ENCODE measurements at places on chromosomes 5 and 9. TPM values are rescaled to one million over a fixed set of nuclear protein-coding genes. Genes with fewer than 3 reads are reported as not detected.

DNA sequence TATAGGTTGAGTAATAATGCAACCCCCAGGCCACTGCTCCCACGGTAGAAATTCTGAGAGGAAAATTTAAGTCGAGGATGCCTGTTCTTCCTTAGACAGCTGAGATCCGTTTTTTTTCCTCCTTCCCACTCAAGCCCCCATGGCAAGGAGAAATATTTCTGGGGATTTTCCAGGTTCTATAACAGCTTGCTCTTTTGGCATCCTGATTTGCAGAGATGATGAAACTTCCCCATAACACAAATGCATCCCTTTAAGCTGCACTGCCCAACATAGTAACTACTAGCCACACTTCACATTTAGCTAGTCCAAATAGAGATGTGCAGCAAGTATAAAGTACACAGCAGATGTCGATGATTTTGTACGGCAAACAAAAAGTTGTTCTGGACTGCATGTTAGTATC, 32.5 kb upstream of the GNA14 start:
- no peak for DNase-seq

DNA sequence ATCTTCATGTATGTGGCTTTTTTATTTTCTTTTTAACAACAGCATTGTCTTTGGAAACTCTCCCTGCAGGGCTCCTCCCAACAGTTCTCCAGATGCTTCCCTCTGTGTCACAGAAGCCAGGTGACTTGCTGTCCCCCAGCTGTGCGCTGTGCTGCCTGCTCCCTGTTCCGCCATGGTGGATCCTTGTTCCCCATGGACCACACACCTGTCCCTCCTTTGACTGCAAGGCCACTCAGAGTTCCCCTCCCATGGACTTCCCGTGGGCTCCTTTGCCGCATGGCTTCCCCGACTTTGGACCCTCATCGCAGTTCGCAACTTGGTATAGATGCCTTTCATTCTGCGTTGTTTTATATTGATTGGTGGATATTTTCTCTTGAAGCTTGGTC, 18.6 kb downstream of the ANKRD33B start:
- no peak for DNase-seq

- no peak for DNase-seq
Measured at GRCh38 chr5:68456756-68457217, 241.2 kb downstream of the PIK3R1 start.

DNA sequence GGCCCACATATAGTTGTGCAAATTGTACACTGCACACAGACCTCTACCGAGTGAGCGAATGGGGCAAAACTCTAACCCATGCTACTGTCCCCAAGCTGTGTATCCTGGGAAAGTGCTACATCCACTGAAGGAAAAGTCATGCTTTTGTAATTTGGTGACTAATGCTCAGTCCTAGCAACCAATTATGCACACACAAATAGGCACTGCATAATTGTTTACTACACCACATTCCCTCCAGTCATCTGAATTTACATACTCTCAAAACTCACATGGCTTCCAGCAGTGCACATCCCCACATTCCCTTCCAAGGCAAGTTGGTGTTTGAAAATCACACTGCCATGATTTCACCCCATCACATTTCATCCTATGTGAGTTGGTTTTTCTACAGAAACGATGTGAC, 125.9 kb upstream of the OSMR start:
- no peak for DNase-seq

DNA sequence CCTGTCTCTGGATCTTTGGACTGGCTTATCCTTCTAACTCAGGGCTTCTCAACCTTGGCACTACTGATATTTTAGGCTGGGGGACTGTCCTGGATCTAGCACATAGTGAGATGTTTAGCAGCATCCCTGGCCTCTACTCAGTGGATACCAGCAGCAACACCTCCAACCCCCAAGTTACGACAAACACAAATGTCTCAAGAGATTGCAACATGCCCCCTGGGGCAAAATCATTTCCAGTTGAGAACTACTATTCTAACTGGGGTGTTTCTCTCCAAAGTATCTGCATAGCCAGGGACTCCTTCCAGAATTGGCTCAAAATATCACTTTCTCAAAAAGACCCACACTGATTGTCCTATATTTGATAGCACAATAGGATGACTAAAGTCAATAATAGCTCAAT, 7.2 kb upstream of the TLR4 start:
- no peak for DNase-seq

GRCh38 chr5:35117967-35118366, 70.2 kb upstream of the AGXT2 start:
- no peak for DNase-seq

- DNase-seq = peak; percentile 85
Measured at GRCh38 chr9:34646211-34647083, at the start of gene GALT. Gene GALT, plus strand, starts transcription at chr9:34646675. Its CDS starts 30 bp downstream, at chr9:34646705.

DNA sequence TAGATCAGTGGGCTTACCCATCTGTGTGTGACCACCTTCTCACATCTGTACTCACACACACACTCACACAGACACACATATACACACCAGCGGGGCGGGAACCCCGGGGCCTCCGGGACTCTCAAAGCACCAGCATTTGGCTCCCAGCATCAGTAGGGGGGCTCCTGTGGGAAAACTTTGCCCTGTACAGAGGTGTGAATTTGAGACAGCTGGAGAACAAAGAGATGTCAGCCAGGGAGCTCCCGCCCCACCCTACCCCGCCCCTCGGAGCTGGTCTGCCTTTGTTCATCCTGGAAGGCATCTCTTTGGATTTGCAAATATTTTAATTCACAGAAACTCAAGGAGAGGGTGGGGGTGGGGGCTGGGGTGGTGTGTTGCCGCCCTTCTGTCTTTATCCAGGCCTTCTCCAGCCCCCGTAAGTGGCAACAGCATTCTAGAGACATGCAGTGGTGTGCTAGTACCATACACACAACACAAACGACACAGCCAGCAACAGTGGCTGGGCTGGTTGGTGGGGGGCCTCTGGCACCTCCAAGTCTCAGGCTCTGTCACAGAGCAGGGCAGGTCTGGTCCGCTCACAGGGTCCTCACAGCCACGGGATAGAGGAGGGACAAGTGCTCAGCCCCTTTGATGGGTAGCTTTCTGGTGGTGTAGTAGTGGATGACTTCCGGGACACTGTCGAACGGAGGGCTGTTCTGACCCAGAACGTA, 15.5 kb upstream of the SLC25A51 start:
- DNase-seq = no peak

DNA sequence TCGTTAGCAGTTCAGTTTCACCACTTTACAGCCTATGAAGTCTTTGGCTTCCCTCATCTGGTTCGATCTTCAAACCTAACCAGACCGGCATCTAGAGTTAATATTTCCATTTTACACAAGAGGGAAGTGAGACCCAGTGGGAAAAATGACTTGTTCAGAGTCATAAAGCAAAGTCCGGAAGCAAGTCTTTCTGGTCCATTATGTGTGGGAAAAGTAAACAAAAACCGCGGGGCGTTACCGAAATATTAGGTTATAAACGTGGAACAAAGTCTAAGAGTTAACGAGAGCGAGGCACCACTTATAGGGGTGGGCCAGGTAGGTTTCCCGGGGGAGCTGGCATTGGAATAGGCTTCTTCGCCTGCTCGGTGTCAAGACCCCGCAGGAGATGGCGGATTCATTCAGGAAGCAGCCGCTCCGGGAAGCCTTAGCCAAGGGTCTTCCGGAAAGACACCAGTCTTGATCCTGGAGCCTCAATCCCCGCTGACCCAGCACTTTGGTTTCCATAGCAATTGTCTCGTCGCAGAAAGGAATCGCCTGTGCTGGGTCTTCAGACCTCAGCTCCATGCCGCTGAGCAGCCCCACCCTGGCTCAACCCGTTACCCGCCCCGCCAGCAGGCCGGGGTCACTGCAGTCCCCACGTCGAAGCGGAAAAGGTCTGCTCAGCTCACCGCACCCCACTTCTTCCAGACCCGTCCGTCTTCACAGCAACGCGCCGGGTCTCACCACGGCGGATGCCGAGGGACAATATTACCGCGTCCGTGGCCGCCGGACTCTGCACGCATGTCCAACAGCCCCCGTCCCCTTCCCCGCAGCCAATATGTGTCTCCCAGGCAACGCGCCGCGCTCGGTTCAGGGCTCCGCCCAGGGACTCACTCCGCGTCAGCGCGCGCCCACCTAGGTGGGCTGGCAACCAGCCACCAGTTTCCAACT, at the start of gene C5orf52:
TSS of gene C5orf52 (plus strand) at position 872 of the 930 bp plus-strand sequence. CDS start 82 bp downstream, outside the sequence.
- no peak for DNase-seq

GRCh38 chr9:13142776-13143175, 136.7 kb downstream of the MPDZ start:
- no peak for DNase-seq

GRCh38 chr9:13457795-13458194, 178.3 kb upstream of the MPDZ start:
- no peak for DNase-seq

GRCh38 chr5:67515020-67515689, 318.6 kb upstream of the CD180 start:
- no peak for DNase-seq

- no peak for DNase-seq
Measured at GRCh38 chr9:114400219-114400618, 12.4 kb upstream of the AKNA start.

GRCh38 chr9:115414561-115414960, 296.6 kb upstream of the TNC start:
- no peak for DNase-seq

GRCh38 chr5:156589104-156589945, 260.8 kb upstream of the PPP1R2B start:
- DNase-seq = no peak

DNA sequence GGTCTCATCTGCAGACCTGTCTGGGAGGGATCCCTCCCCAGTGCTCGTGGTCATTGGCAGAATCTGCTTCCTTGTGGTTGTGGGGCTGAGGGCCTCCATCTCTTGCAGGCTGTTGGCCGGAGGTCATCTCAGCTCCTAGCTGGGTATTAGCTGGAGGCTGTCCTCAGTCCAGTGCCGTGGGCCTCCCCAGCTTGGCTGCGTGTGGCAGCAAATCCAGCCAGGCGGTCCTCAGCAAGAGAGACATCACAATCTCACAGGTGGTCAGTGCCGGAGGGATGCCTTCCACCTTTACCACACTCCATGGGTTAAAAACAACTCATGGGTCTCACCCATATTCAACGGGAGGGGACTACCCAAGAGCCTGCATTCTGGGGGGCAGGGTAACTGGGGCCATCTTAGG, 155.5 kb downstream of the RXRA start:
- no peak for DNase-seq

DNA sequence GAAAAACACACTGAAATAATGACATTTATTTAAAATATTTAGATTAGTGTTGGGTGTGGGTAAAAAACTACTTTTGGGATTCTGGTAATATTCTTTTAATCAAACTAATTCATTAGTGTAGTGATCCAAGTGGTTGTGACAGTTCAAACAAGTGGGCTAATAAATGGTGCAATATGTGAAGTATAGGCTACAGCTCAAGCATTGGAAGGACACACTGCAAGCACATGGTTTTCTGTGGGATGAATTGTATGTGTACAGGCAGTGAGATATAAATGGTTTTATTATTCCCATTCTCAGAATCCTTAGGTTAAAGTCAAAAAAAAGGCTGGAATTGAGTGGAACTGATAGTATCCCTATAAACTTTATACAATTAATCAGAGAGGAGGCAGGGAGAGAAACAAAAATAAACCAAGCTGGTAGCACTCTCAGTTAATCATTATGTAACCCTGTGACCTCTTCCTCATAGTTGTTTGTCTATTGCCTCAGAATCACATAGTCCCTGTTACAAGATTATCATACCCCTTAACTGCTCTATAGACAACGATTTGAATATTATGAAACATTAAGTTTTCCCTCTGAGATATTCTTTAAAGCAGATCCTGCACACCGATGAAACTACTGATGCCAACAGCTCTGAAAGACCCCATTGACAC, 1755.4 kb upstream of the ACO1 start:
- no peak for DNase-seq

DNA sequence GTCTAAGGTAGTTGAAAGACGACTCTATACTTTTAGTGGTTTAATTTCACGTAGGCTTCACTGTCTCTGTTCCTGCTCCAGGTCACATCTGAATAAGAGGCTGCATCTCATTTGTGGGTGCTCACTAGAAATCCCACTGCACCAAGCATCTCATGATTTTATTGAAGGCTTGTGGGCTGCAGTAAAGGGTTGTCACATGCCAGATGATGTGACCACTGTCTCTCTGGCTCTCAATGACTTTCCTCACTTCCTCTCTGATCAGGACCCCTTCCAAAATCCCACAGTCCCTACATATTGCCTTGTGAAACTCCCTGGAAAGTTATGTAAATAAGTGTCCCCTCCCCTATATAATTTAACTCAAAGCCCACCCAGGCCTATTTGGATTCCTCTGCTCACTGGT, 8.9 kb upstream of the ZCCHC10 start:
- DNase-seq = no peak

- DNase-seq = no peak
Measured at GRCh38 chr5:83368835-83369234, 102.7 kb upstream of the VCAN start.

- DNase-seq = no peak
Measured at GRCh38 chr9:99353408-99353807, 131.3 kb downstream of the SEC61B start.

DNA sequence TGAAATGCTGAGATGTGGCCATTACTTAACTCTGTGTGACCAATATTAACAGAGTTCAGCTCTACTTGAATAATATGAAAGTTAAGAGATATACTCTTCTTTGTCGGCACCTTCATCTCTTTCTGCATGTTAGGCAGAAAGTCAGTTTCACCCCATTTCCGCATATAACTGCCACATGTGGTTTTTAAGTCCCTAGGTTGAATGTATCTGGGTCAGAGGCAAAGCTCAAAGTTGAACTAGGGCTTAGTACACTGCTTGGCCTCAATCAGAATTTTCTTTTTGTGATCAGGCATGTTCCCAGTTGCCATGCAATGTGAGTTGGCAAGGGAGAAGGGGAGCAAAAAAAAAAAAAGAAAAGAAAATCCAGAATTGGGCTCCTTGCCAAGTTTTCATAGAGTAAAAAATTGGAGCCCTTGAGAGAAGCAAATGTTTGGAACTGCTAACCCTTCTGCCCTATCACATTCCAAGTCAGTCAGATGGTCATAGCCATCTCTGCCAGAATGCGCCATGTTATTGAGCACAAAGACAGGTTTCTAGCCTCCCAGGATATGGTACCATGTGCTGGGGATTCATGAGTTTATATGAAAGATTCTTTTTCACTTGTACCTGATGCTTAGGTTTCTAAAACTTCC, 251.2 kb upstream of the RORB start:
- DNase-seq = no peak

DNA sequence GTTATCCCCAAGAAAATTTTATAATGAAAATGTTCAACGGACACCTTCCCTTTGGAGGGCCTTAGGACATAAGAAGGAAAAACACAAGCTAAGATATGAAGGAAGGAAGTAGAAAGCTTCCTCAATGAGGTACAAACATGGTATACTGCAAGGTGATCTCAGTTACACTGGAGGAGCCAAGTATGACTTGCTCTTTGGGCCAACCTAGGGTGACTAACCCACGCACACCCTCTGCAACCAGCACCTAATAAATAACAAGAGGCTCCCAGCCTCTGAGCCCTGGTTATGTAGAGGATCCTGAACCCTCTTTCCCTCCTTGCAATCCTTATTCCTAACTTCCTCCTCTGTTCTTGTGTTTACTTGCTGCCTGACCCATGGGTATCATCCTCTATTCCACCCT, 38.3 kb upstream of the KCNV2 start:
- no peak for DNase-seq

GRCh38 chr5:126676195-126676624, 75.5 kb downstream of the PHAX start:
- peak; percentile 54 for DNase-seq

The OR1Q1 gene
- not detected for polyA plus RNA-seq

The COL5A1 gene
- polyA plus RNA-seq = 133 TPM

The FRMD3 gene
- polyA plus RNA-seq = 28.9 TPM

The SPATA31C1 gene
- 0.84 TPM for polyA plus RNA-seq

The ANKRD34B gene
- 0.35 TPM for polyA plus RNA-seq

The SPINK7 gene
- 0.14 TPM for polyA plus RNA-seq

The TERT gene
- polyA plus RNA-seq = 0.22 TPM

The IRX1 gene
- 56.2 TPM for polyA plus RNA-seq

The CD274 gene
- polyA plus RNA-seq = 1.5 TPM

The SMC2 gene
- polyA plus RNA-seq = 40.5 TPM

Data from right renal pelvis (tissue), 4 donors.